ENCODE measurements at places on chromosomes 4 and X.

DNA sequence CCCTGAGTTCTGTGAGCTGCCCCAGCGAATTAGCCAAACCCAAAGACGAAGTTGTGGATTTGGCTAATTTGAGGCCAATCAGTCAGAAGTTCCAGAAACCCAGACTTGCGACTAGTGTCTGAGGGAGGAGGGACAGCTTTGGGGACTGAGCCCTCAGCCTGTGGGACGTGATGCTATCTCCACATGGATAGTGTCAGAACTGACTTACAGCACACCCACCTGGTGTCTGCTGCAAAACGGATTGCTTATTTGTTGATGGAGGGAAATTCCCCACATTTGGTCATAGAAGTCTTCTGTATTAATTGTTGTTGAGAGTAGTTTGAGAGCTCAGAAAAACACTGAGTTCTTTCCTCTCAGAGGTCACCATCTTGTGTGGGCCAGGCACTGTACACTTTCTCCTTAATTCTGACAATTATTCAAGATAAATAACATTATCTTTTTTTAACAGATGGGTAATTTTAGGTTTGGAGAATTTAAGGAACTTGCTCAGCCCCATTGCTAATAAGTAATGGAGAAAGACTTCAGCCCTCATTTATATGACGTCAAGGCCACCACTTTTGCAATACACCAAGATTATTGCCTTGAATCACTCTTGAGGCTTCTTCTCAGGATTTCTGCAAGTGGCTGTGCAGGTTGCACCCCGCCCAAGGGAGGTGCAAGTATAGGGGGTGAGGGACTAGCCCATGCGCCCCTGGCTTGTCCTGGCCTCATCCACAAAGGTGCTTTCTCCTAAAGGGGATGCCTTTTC lies 16.7 kb downstream of the CLRN2 start:
- DNase-seq: no peak

DNA sequence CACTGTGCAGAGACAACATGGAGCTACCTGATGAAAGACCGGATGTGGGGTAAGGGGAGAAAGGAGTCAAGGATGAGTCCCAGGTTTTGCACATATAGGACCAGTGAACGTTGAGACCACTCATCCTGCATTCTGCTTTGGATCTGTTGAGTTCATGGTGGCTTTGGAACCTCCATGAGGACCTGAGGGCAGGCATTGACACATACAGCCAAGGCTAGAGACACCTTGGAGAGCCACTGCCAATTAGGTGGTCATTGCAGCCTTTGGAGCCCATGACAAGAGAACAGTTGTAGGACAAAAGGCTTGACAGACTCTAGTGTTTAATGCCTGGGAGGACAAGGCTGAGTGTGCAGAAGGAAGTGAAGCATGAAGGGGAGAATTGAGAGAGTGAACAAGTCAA lies 87.9 kb downstream of the STK32B start:
- no peak for DNase-seq

DNA sequence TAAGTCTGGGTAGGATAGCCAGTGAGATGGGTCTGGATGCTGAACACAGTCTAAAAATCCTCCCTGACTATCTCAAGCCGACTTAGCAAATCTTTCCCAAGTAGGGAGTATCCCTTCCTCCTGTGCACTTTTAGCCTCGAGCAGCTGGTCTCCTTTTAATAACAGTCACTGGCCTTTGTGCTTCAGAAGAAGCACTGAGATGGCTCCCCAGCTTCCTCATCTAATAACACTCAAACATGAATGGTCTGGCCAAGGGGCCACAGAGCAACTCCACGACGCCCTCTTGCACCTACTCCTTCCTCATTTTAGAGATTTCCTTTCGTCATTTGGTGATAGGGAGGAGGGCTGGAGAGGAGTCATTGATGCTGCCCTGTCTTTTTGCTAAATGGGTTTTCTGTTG lies 78.8 kb upstream of the TMEM150C start:
- DNase-seq: no peak

GRCh38 chrX:99777912-99778311 lies 632.2 kb downstream of the PCDH19 start:
- no peak for DNase-seq

- DNase-seq: no peak
These were observed 14.6 kb upstream of the MPP1 start for GRCh38 chrX:154819771-154820341.

DNA sequence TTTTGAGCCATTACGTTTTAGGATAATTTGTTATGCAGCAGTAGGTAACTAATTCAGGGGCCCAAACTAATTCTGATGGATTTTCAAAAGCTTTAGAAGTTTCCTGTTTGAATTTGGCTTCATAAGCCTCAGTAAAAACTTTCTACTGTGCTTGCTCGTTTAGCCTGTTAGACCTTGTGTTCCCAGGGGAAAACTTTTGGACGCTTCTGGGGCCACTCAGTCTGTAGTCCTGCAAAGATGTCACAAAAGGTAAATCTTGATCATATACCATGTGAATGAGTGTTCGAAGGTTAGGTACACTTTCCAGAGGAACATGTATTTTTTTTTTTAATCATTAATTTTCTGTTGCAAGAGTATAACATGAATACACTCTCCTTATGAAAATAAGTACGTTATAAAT lies 70.7 kb downstream of the SUPT20HL2 start:
- no peak for DNase-seq
